ENCODE measurements at places on chromosomes 12 and 14.

DNA sequence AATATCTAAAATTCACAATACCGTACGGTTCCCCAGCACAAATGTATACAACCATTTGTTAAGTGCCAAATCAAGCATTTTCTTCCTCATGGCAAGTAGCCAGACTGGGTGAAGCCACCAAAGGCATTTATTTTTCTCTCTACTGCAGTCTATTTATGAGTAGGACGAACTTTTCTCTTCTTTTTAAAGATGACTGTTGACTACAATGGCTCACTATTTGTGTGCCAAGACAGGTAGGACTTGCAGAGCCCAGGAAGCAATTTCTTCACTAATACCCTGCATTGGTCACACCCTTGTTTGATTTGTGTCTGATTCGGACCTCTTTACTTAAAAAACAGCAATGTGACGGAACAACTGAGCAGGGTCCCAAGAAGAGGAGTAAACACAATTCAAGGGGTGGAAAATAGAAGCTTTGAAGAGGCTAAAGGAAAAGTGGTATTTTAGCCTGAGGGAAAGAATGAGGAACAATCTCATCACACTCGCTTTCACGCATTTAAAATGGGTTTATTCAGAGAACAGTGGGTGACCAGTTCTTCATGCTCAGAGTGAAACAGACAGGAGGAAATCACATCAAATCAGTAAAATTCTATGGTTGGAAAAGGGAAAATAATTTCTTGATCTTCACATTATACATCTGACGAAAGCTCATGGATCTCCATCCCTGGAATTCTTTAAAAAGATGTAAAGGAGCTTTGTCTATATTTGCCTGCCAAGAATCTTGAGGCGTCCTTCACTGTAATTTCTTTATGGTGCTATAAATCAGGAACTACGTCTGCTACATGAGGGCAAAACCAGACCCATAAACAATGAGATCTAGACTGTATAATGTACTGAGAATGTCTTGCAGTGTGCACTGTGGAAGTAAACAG, 183.8 kb downstream of the PPM1H start:
- DNase-seq, result no peak

- DNase-seq, result no peak
Measured at GRCh38 chr12:24012528-24012927, 63.1 kb upstream of the SOX5 start.

DNA sequence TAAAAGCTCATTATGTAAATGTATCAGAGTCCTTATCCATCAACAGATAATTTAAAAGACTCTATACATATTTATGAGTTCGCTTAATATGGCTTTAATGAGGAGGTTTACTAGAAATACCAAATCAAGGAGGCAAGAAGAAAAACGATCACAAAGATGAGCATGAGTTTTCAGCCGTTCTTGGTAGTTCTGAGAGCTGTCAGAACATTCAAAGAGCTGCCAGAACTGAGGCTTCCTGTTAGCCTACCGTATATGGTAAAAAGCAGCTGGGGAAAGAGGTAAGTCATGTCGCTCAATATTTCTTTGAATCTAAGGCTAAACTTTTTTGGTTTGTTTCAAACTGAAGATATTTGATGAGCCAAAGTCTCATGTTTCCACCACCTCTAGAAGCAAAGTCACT, 115.3 kb upstream of the PLXNC1 start:
- DNase-seq, result no peak

DNA sequence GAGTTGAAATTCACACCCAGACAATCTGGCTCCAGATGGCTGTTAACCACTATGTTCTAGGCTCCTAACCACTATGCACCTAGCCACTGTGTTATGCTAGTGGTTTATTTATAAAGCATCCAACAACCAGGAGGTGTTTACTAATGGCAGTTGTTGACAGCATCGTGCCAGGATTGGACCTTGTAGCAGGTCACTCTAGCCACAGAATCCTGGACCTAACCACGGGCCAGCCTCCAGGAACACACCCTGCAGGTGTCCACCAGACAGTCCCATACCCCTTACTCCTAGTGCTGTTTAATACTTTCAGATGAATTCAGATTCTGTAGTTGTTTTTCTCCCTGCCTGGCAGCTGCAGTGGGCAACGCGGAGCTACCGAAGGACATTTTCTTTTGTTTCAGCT, 109.4 kb upstream of the MYL2 start:
- no peak for DNase-seq

GRCh38 chr12:46369474-46370379, 2.8 kb downstream of the SLC38A2 start:
- DNase-seq, result no peak

- DNase-seq, result no peak
Measured at GRCh38 chr12:53255996-53256395, 12.1 kb upstream of the ESPL1 start.

DNA sequence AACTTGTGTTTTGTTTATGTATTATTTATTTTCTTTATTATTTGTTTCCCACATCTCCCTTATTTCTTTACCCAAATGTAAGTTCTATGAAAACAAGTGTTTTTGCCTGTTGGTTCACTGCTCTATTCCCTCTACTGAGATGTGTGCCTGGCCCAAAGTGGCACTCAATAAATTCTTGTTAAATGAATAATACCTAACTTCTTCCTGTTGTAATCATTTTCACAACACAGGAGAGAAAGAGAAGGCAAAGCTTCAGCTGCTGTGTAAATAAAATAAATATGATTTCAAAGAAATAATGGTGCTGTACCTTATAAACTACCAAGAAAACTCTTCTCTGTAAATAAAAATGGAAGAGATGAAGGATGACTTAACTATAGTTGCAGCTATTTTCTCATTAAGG, 116.2 kb downstream of the TRHDE start:
- no peak for DNase-seq

DNA sequence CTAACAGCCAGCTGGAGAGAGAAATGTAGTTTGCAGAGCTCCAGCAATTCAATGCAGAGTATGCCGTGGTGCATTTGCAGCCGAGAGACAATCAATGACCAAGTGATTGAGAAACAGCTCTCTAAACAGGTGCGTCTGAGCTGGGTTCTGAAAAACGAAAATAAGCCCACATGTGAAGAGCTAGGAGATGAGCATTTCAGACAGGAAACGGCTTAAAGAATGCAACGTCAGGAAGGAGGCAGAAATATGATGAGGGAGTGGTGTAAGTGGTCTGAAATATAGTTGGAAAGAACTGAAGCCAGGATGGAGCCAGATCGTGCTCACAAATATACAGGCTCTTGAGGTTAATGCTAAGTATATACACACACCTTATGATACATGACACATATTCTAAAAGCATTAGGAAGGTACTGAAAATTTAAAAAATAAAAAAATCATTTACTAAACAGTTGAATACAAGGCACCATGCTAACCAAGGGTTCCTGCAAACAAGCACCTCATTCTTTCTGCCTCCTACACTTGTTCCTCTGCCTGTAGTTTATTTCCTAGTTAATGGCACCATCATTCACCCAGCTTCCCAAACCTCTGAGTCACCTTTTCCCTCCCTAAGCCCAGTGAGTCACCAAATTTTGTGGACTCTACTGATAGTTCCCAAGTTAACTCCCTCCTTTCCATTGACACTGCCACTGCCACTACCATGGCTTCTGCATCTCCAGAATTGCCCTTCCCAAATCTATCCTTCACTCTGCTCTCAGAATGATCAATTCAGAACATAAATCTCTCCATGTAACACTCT, 2.3 kb upstream of the GARIN2 start:
- no peak for DNase-seq

- DNase-seq, result no peak
Measured at GRCh38 chr12:65786041-65786440, 38.2 kb upstream of the HMGA2 start.
